ENCODE measurements at places on chromosomes 5 and 9.

- H3K27ac ChIP-seq, result no peak overlapping the region
- no peaks in the 10 kb centered on the region for H3K36me3 ChIP-seq
- H3K27me3 ChIP-seq, result no peaks in the 10 kb centered on the region
- H3K4me1 ChIP-seq, result peaks cover 30% of the 10 kb centered on the region
Measured at GRCh38 chr9:16725066-16725465, 145.4 kb downstream of the BNC2 start.

- peak; percentile 99 for DNase-seq
- H3K4me1 ChIP-seq, result peaks cover 46% of the 10 kb centered on the region
- peak overlapping the region; percentile 75 for H3K27ac ChIP-seq
- H3K36me3 ChIP-seq, result peaks cover 42% of the 10 kb centered on the region
- no peak overlapping the region for H3K4me3 ChIP-seq
- no peaks in the 10 kb centered on the region for H3K27me3 ChIP-seq
Measured at GRCh38 chr9:115022760-115023434, 92.5 kb upstream of the TNFSF8 start.

- no peaks in the 10 kb centered on the region for H3K36me3 ChIP-seq
- no peak overlapping the region for H3K4me3 ChIP-seq
- DNase-seq, result no peak
Measured at GRCh38 chr9:117224695-117225094, 190.2 kb downstream of the ASTN2 start.

DNA sequence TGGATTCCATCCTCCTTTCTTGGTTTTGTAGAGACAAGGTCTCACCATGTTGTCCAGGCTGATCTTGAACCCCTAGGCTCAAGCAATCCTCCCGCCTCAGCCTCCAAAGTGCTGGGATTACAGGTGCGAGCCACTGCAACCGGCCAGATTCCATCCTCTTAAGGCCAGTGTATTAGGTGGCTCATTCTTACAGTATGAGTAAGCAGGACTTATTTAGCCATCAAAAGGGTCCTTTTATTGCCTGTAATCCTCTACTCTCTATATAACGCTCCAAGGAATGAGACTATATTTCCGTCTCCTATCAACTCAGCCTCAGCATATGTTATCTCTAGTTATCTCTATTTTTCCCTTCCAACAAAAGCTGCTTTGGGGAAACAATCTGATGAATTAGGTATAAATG, 3.0 kb upstream of the ERBIN start:
- no peaks in the 10 kb centered on the region for H3K36me3 ChIP-seq
- H3K4me1 ChIP-seq, result peaks cover 11% of the 10 kb centered on the region
- H3K4me3 ChIP-seq, result no peak overlapping the region
- no peak overlapping the region for H3K27ac ChIP-seq
- no peak for DNase-seq

DNA sequence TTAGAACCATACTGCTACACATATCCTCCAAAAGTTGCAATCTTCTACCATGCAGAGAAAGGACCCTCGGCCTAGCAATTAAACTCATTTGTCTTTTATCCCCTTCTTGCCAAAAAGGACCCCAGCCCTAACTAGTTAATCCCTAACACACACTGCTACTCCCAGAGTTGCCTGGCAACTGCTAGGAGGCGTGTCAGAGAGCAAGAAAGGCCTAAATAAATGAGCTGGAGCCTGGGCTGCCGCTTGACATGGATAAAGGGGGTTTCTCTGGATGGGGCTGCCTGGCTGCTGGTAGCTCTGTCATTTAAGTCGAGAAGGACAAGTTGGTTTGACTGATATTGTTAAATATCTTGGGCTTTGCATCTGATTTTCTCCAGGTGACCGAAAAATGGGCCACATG, 194.8 kb downstream of the CRB2 start:
- H3K36me3 ChIP-seq, result no peaks in the 10 kb centered on the region
- H3K4me3 ChIP-seq, result no peak overlapping the region
- no peaks in the 10 kb centered on the region for H3K27me3 ChIP-seq
- no peak for DNase-seq
- no peaks in the 10 kb centered on the region for H3K4me1 ChIP-seq

- H3K4me1 ChIP-seq, result peaks cover 15% of the 10 kb centered on the region
- H3K36me3 ChIP-seq, result no peaks in the 10 kb centered on the region
- H3K4me3 ChIP-seq, result no peak overlapping the region
- no peaks in the 10 kb centered on the region for H3K27me3 ChIP-seq
- H3K27ac ChIP-seq, result no peak overlapping the region
Measured at GRCh38 chr9:136086951-136087740, 7.9 kb downstream of the NACC2 start.

DNA sequence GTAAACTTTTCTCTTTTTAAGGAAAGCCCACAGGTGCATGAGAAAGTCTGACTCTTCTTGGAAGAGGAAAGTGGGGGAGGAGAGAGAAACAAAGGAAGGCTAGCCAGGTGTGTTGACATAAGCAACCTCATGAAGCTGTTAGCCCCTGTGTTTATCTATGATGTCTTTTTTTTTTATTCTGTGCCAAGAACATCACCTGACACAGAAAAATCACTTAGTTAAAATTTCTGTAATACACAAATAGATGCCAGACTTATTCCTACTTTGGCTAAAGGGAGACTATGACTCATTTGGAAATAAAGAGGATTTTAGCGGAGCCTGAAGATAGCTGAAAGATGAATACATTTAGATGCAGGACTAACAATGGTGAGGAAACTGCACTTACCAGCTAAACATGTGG, 58.3 kb downstream of the BAAT start:
- no peak overlapping the region for H3K4me3 ChIP-seq
- no peaks in the 10 kb centered on the region for H3K4me1 ChIP-seq
- peak; percentile 3 for DNase-seq
- no peak overlapping the region for H3K27ac ChIP-seq
- H3K36me3 ChIP-seq, result no peaks in the 10 kb centered on the region

GRCh38 chr5:35030426-35031100, 17.2 kb downstream of the AGXT2 start:
- H3K27ac ChIP-seq, result peak overlapping the region; percentile 50
- no peaks in the 10 kb centered on the region for H3K27me3 ChIP-seq
- no peak overlapping the region for H3K4me3 ChIP-seq
- H3K4me1 ChIP-seq, result peaks cover 13% of the 10 kb centered on the region
- no peak for DNase-seq

GRCh38 chr5:96439477-96440184, 6.6 kb upstream of the PCSK1 start:
- H3K27ac ChIP-seq, result no peak overlapping the region
- peaks cover 25% of the 10 kb centered on the region for H3K27me3 ChIP-seq
- DNase-seq, result no peak
- H3K4me1 ChIP-seq, result no peaks in the 10 kb centered on the region
- no peak overlapping the region for H3K4me3 ChIP-seq

- H3K36me3 ChIP-seq, result no peaks in the 10 kb centered on the region
- H3K27ac ChIP-seq, result no peak overlapping the region
Measured at GRCh38 chr5:75843319-75843718, 126.1 kb upstream of the POC5 start.

- H3K27ac ChIP-seq, result no peak overlapping the region
- no peak overlapping the region for H3K4me3 ChIP-seq
- H3K27me3 ChIP-seq, result peaks cover 33% of the 10 kb centered on the region
- no peaks in the 10 kb centered on the region for H3K4me1 ChIP-seq
- no peak for DNase-seq
Measured at GRCh38 chr9:34600908-34601307, 11.0 kb downstream of the RPP25L start.

DNA sequence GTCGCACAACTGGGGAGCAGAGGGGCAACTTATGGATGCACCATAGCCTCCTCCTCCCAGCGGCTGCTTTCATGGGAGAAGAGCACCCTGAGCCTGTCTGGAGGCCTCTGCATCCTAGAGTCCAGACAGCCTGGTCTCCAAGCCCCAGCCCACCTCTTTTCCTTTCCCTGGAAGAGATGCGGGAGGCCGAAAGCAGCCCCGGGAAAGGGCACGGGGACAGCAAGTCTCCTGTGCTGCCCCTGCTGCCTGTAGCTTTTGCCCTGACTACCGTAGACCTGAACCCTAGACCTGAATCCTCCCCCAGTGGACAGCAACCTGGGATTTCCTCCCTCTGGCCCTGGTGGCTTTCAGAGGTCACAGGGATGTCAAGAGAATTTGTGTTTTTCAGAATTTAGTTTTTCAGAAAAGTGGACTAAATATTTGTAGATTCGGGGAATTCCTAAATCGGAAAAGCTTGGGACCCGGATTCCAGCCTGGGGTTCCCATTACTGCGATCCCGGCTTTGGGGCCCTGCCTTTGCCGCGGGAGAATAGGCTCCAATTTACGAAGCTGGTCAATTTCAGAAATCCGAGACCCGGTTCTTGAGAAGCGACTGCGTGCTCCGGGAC, 4.3 kb upstream of the PITX1 start:
- no peak overlapping the region for H3K4me3 ChIP-seq
- no peaks in the 10 kb centered on the region for H3K36me3 ChIP-seq
- DNase-seq, result no peak
- no peak overlapping the region for H3K27ac ChIP-seq
- H3K4me1 ChIP-seq, result peaks cover 4% of the 10 kb centered on the region

- no peak overlapping the region for H3K27ac ChIP-seq
- peaks cover 22% of the 10 kb centered on the region for H3K4me1 ChIP-seq
- no peak for DNase-seq
- H3K4me3 ChIP-seq, result no peak overlapping the region
- no peaks in the 10 kb centered on the region for H3K27me3 ChIP-seq
Measured at GRCh38 chr5:134840811-134841210, 5.0 kb upstream of the C5orf24 start.

- no peaks in the 10 kb centered on the region for H3K36me3 ChIP-seq
- H3K4me1 ChIP-seq, result peaks cover 18% of the 10 kb centered on the region
- no peak overlapping the region for H3K4me3 ChIP-seq
- H3K27me3 ChIP-seq, result no peaks in the 10 kb centered on the region
- no peak for DNase-seq
Measured at GRCh38 chr9:129713402-129713679, 39.5 kb downstream of the PTGES start.

DNA sequence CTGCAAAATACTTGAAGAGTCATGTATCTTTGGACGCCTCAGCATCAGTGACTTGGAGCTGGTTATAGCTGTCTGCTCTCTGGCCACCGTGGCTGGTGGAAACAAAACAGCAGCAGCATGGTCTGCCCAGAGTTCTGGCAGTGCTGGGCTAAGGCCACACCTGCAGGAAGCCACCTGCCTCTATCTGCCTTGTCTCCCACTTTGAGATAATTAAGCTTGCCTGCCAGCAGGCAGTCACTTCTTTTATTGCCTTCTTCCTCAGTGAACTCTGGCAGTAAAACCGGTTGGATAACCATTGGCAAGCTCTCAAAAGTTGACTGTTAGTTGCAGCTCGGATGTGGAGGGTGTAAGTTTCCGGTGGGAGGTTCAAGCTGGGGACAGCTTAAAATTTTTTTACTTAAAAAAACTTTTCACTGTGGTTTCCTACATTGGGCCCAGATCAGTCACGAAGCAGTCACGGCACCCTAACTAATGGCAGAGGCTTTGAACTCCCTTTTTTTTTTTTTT, 4.9 kb downstream of the SMIM3 start:
- DNase-seq, result peak; percentile 98
- H3K36me3 ChIP-seq, result no peaks in the 10 kb centered on the region
- no peak overlapping the region for H3K27ac ChIP-seq
- no peak overlapping the region for H3K4me3 ChIP-seq
- H3K4me1 ChIP-seq, result peaks cover 52% of the 10 kb centered on the region

DNA sequence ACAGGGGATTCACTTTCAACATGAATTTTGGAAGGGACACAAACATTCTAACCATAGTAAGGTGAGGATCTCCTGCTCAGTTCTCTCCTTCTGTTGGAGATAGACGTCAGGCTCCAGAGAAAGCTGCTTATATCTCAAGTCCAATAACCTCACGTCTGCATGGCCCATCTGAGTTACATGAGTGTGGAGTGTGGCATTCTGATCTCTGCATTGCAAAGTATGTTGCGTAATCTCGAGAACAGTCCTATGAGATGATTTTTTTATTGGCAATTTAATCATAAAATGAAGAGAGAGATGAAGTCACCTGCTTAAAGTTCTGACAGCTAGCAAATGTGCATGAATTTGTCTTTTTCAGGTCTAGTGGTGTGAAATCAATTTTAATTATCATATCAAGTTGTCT, 118.8 kb downstream of the SLC12A2 start:
- no peak for DNase-seq
- H3K27me3 ChIP-seq, result no peaks in the 10 kb centered on the region
- no peaks in the 10 kb centered on the region for H3K36me3 ChIP-seq
- no peak overlapping the region for H3K4me3 ChIP-seq

DNA sequence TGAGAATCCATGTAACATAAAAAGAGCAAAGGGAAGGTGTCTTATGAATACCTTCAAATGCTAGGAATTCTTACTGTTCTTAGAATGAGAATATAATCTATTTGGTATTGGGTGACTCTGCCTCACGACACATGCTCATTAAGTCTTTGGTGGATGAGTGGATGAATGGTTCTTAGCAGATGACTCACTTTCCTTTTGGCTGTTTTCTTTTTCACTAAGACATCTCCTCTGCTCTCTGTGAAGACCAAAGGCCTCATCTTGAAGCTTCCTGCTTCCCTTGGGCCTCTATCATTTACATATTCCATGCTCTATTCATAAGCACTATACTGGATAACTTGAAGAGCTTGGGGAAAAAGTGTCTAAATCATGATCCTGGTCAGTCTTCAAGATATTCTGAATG, 468.1 kb downstream of the SPATA31D1 start:
- no peaks in the 10 kb centered on the region for H3K4me1 ChIP-seq
- no peak overlapping the region for H3K27ac ChIP-seq
- H3K27me3 ChIP-seq, result no peaks in the 10 kb centered on the region

DNA sequence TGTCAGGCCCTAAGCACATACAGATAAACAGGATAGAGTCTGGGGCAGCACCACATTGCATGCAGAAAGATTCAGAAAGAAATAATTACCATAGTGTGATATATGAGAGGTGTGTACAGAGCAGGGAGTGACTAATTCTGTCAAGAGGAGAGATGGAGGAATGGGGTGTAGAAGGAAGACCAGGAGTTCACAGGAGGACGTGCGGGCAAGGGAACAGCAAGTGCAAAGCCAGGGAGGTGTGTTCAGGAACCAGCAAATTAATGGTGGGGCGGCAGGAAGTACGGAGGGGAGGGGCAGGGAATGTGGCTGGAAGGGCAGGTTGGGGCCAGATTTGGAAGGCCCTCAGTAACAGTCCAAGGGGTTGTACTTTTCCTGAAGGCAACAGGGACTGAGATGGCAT, 17.4 kb downstream of the EGR1 start:
- no peak overlapping the region for H3K27ac ChIP-seq
- H3K36me3 ChIP-seq, result no peaks in the 10 kb centered on the region
- no peaks in the 10 kb centered on the region for H3K27me3 ChIP-seq
- H3K4me1 ChIP-seq, result peaks cover 8% of the 10 kb centered on the region
- no peak for DNase-seq
- no peak overlapping the region for H3K4me3 ChIP-seq

- no peaks in the 10 kb centered on the region for H3K4me1 ChIP-seq
- H3K27me3 ChIP-seq, result no peaks in the 10 kb centered on the region
- no peak overlapping the region for H3K27ac ChIP-seq
- DNase-seq, result no peak
Measured at GRCh38 chr9:109925799-109926198, 145.8 kb downstream of the PALM2AKAP2 start.

DNA sequence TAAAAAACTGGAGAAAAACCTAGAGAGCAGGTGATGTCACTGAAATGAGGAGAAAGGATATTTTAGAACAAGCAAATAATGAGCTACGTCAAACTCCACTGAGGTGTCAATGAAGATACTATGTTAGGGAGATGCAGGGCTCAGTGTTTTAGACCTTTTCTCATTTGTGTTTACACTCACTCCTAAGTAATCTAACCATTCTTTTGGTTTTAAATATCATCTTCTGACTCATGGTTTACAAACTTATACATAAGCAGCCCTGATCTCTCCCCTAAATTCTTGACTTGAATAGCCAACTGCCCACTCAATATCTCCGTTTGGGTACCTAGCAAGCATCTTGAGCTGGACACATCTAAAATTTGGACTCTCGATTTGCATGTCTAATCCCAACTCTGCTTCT, 272.4 kb downstream of the MEF2C start:
- H3K36me3 ChIP-seq, result no peaks in the 10 kb centered on the region
- H3K4me3 ChIP-seq, result no peak overlapping the region
- H3K4me1 ChIP-seq, result no peaks in the 10 kb centered on the region
- H3K27ac ChIP-seq, result no peak overlapping the region
